ENCODE measurements at places on chromosomes 6 and 20. TPM values are rescaled to one million over a fixed set of nuclear protein-coding genes. Genes with fewer than 3 reads are reported as not detected.

DNA sequence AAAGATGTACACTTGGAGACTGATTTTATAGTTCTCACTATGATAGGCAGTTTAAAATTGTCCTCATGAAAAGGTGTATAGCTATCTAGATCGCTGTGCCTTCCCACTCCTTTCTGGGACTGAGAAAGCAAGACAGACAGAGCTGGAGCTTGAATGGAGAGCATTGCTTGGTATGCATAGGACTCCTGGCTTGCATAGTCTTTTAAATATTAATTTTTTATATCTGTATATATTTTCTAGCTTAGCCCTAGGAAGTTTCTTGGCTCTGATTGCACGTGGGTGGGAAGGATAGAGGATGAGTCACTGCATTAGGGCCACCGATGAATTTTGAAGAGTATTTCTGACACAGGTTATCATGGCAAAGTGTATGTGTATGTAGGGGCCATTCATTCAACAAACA is 150.0 kb upstream of the SPACA1 start:
- no peak for DNase-seq

GRCh38 chr6:147040121-147040910 is 163.9 kb upstream of the STXBP5 start:
- no peak for DNase-seq

- no peak for DNase-seq
These were observed 87.8 kb downstream of the TMEM170B start for GRCh38 chr6:11625302-11625701.

DNA sequence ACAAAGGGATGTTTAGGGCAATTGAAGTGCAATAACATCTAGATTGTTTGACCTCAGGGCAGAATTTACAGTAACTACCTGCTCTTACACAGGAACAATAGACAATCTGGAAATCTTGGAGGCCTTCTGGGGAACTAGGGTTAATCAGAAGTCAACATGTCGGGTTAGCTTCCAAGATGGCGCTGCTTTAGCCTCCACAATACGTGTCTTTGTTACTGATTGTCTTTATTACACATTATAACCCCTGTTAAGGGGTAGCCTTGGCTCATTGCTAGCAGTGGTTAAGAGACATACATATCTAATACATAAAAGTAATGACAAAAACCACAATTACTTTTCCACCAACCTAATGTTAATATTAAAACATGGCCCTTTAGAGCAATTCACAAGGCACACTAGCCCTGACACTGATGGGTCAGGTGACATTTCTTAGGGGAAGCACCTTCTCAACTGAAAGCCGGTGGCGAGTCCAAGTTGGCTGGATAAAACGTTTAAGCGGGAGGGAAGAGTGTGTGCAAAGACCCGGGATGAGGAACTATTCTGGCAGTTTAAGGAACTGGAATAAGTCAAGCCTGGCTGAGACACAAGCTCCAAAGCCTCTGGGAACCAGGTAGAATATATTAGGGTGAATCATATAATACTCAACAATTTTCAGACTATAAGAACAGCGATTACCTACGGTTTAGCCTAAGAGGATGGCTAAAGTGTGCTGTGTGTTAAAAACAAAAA is 236.9 kb downstream of the BCAS1 start:
- DNase-seq, result no peak

DNA sequence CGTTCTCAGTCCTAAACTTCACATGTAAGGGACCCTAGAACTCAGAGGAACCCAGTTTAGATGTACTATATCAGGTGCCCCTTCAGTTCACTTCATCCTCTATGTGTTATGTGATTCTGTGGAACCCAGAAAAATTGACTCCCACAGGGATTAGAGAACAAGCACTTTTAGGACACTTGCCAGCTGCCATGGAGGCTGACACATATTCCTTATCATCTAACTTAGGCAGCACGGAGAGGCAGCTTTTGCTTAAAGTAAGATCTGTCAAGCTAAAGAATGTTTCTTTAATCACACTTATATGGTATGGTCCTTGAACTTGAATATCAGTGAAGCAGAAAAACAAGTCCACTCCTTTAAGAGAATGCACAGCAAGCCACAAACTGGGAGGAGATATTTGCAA is 701.5 kb upstream of the ID4 start:
- DNase-seq, result no peak

DNA sequence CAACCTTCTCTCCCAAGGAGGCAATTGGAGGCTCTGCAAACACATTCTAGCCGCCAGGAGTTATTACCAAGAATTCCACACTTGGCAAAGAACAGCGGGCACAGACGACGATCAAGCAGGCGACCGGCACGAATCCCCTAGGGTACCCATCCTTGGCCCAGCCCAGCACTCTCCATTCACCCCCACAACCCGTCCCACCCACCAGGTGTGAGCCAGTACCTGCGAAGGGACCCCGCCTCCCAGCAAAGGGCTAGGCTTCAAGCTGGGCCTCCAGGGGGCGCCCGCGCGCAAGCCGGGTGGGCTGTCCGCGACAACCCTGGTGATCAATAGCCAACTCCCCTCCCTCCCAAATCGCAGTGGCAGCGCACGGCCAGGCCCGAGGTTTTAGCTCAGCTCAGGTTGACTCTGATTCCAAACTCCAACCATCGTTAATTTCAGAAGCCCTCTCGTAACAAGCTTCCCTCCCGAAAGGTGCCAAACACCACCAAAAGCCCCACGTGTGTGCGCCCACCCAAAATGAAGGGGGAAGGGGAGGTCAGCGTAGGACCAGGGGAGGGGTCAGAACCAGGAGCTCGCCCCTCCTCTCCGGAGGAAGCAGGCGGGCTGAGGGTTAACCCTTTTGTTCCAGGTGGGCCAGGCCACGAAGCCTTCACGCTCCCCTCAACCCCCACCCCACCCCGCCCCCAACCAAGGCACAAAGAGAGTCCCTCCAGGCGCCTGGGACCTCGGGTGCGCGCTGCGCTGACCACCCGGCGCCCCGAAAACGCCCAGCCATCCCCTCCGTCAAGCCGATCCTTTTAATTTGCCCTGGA is 2.1 kb downstream of the SALL4 start:
- peak; percentile 83 for DNase-seq

DNA sequence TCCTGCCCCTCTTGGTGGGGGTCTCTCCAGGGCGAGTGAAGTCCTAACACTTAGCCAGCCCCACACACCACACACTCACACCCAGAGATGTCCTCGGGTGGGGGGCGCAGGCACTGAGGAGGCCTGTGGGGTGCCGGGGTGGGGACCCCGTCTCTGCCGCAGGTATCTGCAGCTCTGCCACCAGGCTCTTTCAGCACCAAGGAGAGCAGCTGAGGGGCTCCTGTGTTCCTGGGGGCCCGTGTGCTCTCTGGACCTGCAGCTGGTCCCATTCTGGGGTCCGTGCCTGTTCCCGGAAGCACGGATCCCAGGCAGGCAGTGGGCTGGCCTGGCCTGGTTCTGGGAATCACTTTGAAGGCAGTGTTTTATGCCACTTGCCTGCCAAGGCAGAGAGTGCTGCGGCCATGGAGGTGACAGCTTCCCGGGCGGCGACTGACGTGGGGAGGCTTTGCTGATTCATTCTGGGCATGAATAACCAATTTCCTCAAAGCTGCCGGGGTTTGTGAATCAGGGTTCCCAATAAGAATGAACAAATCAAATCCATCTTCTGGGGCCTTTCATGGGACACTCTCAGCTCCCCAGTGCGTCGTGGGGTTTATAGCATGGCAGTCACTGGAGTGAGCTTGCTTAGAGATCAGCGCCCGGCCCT is 54.4 kb upstream of the SLCO4A1 start:
- DNase-seq, result no peak

DNA sequence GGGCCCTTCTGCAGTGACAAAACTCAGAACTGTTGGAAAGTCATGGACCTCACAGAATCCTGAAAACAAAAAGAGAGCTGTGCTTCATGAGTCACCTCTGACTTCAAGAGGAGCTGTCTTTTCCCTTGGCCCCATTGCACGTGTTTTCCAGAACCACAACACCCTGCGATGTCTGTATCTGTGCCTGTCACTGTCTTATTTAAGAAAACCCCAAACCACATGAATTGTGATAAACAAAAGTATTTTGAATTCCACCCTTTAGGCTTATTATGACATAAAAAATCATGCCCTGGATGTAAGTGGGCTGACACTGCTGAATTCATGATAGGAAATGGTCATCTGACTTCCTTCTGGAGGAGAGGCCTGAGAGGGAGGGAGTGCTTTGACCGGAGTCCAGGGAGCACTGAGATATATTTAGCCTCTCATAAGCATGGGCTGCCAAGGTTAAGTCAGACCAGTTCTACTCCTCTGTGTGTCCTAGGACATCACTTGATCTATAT is 96.4 kb upstream of the DUSP22 start:
- no peak for DNase-seq

GRCh38 chr6:68235326-68235784 is 399.7 kb upstream of the ADGRB3 start:
- no peak for DNase-seq

GRCh38 chr20:53287357-53288042 is 306.1 kb downstream of the ZNF217 start:
- no peak for DNase-seq

DNA sequence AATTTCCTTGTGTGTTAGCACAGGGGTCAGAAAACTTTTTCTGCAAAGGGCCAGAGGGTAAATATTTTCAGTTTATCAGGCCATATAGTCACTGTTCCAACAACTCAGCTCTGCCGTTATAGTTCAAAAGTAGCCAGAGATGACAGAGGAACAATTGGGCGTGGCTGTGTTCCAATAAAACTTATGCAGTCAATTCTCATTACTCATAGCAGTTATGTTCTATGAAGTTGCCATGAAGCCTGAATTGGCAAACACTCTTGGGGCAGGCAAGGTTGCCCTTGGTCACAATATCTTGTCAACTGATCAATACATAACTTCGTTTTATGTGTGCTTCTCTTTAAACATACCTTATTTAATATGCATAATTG is 304.2 kb downstream of the TFAP2C start:
- no peak for DNase-seq

DNA sequence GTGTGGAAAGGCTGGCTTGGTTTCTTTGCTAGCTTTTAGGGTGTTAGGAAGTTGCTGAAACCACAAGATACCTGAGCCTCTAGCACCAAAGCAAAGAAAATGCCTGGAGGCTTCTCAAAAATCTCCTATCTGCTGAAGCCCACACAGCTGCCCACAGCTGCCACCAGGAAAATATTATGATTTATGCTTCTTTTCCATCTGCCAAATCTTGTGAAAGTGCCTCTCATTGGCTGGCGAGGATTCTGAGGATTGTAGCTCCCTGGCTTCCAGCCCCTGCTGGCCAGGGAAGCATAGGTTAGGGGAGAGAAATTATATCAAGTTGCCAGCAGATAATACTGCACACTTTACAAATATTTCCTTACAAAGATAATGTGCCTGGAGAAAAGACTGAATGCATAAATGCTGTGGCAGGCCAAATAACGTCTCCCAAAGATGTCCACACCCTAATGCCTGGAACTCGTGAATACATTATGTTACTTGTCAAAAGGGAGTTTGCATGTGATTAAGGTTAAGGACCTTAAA is 98.4 kb downstream of the MRPL14 start:
- peak; percentile 18 for DNase-seq

GRCh38 chr20:57627339-57627738 is 7.1 kb upstream of the ZBP1 start:
- no peak for DNase-seq

GRCh38 chr6:150175586-150176151 is 32.8 kb downstream of the PPP1R14C start:
- no peak for DNase-seq

GRCh38 chr6:55568808-55569439 is 10.1 kb downstream of the HMGCLL1 start:
- no peak for DNase-seq

GRCh38 chr20:43988451-43988850 is 73.8 kb downstream of the TOX2 start:
- DNase-seq, result no peak

- no peak for DNase-seq
These were observed 195.7 kb upstream of the KCNK16 start for GRCh38 chr6:39518221-39518620.

DNA sequence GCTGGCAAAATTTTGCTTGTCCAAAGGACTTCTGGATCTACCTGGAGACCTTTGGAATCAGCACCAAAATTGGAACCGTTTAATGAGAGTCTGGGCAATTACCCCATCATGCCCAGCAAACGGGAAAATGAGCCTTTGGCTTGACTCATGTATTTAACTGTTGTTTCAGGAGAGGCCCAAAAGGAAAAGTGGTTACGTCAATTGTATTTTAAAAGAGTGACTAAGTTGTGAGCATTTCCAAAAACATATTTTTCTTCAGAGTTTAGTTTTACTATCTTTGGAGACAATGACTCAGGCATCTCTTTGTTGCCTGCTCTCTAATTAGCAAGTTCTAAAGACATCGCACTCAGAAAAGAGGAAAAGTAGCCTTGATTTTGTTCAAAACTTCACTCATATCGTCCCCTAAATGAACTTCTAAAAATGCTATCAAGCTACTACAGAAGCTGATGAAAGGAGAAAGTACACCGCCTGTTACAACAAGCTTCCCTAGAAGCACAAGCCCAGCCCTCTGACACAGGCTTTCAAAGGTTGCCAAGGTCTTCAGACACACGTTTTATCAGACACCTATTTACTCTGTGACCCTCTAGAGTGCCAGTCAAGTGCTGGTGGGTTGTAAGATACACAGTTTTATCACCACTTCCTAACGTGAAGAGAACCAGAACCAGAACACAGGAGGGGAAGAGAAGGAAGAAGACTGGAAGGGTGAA is 146.2 kb downstream of the TBX18 start:
- no peak for DNase-seq

DNA sequence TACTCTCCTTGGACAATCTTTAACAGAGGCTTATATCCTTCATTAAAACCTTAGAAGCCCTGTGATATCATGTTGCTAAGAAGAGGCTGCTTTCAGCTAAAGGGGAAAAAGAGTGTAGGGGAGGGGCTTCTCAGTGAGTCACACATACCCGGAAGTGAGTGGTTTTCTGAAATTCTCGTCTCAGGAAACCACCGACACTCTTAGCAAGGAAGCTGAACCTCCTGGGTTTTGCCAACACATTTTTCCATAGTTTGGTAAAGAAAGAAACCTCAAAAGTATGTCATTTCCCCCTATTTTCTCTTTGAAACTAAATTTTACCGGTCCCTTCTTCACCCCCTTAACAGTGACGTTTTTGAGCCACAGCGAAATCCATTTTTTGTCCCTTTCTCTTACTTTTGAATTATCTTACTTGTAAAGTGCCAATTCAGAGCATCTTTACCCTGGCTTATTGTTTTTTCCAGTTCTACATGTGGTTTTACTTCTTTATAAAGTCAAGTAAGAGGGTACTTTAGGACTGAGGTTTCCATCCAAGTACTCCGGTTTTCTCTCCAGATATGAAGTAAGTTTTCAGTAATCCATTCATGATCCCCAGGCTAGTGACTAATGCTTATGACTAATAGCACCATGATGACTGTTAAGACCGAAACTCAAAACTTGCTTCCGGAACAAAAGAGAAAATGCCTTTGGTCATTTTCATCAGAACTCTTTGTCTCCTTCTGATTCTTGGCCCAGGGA is 219.3 kb downstream of the ARHGAP18 start:
- DNase-seq, result no peak

GRCh38 chr6:12844284-12845223 is 128.0 kb downstream of the PHACTR1 start:
- no peak for DNase-seq

- DNase-seq, result no peak
These were observed 152.7 kb upstream of the BMP2 start for GRCh38 chr20:6614836-6615235.

Gene SAMD10
- 4.3 TPM for total RNA-seq

Gene DAAM2
- total RNA-seq, result 34.6 TPM

Gene SLC25A27
- total RNA-seq, result 17.8 TPM

Gene HTR1E
- not detected for total RNA-seq

Gene CAPN11
- 1.6 TPM for total RNA-seq

Gene UFL1
- total RNA-seq, result 23.0 TPM

Gene HTR1B
- 0.84 TPM for total RNA-seq

Gene TAAR1
- total RNA-seq, result not detected

Gene RAB5IF
- 91.1 TPM for total RNA-seq

Gene ADTRP
- total RNA-seq, result 21.0 TPM

Gene KHDC1
- 1.9 TPM for total RNA-seq

Gene CLVS2
- total RNA-seq, result not detected

All from upper lobe of right lung (tissue), 1 donor.